ENCODE measurements at places on chromosomes 1 and 21.

- peak; percentile 78 for DNase-seq
Measured at GRCh38 chr1:12179111-12179519, 12.3 kb downstream of the TNFRSF1B start.

DNA sequence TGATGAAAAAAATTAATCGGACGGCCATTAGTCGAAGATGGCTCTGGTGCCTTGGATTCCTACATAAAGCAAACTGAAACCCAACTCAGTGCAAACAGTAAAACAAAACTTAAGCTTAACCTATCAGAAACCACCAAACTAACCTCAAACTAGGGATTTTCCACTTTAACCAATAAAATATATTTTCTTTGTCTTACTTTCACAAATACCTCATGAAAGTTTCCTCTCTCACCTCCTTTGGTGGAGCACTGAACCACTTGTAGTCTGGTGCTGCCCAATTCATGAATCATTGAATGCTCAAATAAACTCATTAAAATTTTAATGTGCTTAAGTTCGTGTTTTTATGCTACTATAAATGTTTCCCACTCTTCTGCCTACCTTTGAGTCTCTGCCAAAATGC, 7.0 kb downstream of the ADORA3 start:
- peak; percentile 36 for DNase-seq

- peak; percentile 17 for DNase-seq
Measured at GRCh38 chr1:8816831-8817411, 519 bp downstream of the RERE start.

- no peak for DNase-seq
Measured at GRCh38 chr1:2602311-2602835, 15.8 kb downstream of the PRXL2B start.

DNA sequence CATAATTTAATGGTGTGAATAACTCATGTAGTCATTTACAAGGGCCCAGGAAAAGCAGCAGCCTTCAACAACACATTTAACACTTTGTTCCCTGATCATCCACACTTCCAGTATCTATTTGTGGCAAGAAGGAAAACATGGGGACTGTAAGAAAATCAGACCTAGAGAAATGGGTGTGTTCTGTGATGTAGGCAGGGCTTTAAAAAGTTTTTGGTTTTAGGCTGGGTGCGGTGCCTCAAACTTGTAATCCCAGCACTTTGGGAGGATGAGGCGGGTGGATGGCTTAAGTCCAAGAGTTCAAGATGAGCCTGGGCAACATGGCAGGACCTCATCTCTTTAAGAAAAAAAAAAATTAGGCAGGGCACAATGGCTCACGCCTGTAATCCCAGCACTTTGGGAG, 14.2 kb upstream of the WDR47 start:
- DNase-seq: no peak

GRCh38 chr1:223444411-223444810, 51.2 kb downstream of the CCDC185 start:
- DNase-seq: no peak

DNA sequence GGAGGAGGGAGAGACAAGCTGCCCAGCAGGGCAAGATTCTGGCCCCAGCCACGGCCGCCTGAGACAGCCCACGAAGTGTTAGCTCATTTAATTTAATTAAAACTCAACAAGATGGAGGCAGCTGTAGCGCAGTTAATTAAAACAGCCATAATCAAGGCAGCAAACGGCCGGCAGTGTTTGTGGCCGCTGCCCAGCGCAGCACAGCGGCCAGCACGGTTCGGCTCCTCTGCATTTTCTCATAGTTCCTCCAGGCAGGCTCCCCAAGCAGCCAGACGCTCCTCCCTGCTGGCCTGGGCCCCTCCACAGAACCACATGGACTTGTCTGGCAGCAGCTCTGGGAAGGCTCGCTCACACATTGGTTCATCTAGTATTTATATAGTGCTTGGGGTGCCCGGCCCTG, 40.0 kb downstream of the PTPRF start:
- no peak for DNase-seq

DNA sequence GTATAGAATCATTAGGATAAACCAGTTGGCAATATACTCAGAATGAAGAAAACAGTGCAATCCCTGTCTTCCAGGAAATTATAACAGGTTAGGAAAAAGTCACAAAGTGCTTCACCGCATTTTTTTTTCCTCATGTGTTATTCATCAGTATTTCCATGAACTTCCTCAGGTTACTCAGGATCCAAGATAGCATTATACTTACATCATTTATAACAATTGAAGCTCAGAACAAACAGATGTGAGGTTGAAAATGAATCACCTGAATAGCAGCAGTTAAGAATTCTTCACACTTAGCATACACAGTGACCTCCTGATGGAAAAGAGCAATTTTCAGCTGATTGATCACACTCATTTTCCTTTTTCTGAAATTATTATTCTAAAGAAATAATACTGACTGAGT, 1040.7 kb upstream of the B3GALT2 start:
- no peak for DNase-seq

GRCh38 chr1:93604411-93604810, 77.2 kb downstream of the BCAR3 start:
- DNase-seq: no peak

- DNase-seq: no peak
Measured at GRCh38 chr1:78918157-78918556, 88.4 kb downstream of the ADGRL4 start.

DNA sequence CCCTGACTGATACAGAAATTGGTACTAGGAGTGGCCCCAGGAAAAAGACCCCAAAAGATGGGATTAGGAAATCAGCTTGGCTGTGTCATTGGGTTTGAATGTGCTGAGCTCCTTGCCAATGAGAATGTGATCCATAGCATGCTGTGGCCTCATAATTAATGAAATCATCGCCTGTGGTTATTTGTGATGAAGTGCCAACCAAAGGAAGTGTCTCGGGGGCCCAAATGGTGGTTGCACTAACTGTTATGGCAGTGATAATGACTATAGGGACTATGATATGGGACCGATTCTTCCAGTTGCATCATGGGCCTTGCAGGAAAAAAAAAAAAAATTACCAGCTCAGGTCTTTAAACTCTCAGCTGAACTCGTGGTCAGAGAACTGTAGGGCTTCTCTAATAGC, 15.4 kb upstream of the ZDHHC18 start:
- no peak for DNase-seq

GRCh38 chr1:18580691-18581419, 49.8 kb upstream of the PAX7 start:
- no peak for DNase-seq

DNA sequence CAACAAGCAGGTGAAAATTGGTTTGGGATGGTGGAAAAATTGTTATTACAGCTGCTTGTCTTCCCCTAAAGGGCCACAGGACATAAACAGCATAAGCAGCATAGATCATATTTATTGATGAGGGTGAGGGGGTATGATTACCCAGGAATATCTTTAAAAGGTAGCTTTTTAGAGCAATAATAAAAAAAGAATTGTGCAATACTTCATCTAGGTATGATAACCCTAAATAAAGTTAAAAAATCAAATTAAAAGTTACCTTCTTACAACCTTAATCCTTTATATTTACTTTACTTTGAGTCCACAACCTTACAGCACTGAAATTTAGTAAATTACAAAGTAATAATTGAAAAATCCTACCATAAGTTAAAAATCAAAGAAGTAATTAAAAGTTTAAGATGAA, 653.3 kb upstream of the RGS18 start:
- no peak for DNase-seq

GRCh38 chr1:161954466-161954865, 69.2 kb downstream of the OLFML2B start:
- no peak for DNase-seq

DNA sequence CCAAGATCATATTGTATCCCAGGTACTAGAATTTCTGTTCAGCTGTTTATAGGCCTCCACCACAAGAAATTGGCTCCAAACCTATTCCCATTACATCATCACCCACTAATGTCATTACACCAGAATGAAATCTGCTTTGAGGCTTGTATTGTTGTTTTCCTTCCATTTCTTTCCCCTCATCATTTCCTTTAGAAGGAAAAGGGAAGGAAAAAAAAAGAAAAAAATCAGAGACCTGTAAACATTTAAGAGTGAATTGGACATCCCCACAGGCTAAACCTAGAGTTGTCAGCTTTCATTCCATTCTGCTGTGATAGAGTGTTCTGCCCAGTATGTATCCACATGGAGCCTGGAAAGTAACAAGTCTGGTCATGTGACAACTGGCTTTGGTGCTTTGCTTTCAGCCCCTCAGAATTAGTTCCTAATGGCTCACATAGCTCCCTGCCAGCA, 44.6 kb downstream of the NFYC start:
- no peak for DNase-seq

GRCh38 chr1:178188306-178188705, 94.4 kb downstream of the RASAL2 start:
- DNase-seq: peak; percentile 73

GRCh38 chr1:112723511-112723839, 8.3 kb upstream of the PPM1J start:
- no peak for DNase-seq

- DNase-seq: no peak
Measured at GRCh38 chr1:109475261-109475660, 8.4 kb upstream of the ATXN7L2 start.

DNA sequence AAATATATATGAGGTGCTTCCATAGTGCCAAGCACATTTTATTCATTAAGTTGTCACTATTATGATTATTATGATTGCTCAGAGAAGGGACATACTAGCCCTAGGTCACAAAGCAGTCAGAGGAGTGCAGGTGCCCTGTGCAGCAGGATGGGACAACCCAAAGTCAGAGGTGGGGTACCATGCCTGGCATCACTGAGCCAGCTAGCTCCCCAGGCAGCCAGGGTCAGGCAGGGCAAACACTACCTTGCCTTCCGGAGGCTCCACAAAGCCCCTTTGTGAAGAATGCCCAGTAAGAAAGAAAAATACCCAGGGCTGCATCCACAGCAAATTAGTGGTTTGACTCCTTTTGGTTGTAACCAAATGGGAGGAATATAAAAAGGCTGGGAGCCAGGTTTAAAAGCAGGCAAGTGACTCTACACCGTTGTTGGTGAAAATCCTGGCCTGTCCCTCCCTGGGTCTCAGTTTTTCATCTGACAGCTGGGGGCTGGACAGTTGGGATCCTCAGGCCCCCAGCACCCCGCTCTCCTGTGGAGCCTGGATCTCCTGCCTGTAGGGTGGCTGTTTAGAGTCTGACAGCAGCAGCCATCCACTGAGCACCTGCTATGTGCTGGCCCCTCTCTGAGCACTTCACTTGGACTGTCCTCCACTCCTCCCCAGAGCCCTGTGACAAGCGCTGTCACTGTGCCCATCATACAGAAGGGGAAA, 98.8 kb downstream of the GLIS1 start:
- no peak for DNase-seq

GRCh38 chr1:247298124-247298481, 33.6 kb downstream of the ZNF496 start:
- DNase-seq: no peak

GRCh38 chr1:193433599-193433998, 247.2 kb upstream of the B3GALT2 start:
- DNase-seq: no peak

GRCh38 chr1:6513320-6513801, 21.9 kb upstream of the PLEKHG5 start:
- no peak for DNase-seq

DNA sequence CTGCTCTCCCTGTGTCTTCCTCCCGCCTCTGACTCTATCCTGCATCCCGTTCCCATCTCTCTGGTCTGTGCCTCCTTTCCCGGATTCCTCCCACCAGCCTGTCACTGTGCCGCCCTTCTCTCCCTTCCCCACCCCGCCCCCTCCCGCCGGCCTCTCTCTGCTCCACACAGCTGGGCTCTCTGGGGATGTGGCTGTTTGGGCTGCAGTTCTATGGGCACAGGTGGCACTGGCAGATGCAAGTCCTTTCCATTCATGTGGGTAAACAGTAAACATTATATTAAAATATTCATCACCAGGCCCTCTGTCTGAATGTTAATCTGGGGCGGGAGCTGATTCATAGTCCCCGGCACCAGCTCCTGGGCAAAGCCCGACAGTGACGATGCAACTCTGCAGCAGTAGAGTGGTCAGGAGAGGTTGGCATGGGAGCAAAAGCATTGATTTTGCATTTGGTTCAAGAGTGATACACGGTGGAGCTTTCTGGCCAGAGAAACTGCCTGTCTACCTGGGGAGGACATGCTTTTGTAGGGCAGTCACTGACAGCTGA, 249.3 kb downstream of the TNR start:
- no peak for DNase-seq

GRCh38 chr1:244861683-244862082, 2.7 kb downstream of the HNRNPU start:
- DNase-seq: no peak

DNA sequence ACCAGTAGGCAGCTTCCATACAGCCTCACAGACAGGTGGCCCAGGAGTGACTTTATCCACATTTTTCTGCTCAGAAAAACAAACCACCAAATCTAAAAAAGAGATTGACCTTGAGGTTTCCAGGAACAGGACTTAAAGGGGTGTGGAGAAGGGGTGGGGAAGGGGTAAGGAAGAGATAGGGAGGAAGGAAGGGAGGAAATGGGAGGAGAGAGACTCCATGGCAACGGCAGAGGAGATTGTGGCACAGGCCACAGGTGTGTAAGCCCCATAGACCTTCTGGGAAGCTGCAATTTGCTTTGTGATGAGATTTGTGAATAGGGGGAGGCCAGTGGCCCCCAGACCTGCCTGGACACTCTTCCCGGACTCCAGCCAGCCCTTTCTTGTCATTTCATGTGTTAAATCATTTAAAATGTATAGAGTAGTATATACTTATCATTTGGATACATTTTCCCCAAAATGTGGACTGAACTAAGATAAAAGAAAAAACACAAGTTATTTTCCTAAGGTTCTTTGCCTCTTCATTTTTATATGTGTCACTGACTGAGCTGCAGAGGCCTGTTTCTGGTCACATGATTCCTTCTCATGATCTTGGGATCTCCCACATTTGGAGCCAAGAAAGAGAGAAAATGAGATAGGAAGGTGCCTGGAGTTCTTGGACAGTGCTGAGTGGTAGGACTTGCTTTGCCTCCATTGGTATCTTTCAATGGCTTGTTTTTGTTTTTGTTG, 55.5 kb downstream of the CLIC6 start:
- no peak for DNase-seq

DNA sequence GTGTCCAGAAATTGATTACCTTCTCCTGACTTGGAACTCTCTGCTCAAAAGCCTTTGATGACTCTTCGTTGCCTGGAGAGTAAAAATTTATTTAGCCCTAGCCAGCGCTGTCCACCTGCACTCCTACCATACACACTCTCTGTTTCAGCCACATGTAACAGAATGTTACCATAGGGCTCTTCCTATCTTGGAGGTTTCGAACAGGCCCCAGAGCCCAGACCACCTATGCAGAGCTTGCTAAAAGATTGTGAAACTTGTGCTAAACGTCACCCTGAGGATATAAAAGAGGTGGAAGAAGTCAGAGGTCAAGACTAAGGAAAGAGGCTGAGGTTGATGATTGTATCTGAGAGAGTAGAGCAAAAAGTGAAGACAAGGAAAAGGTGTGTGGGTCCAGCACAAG, 237.0 kb upstream of the HOOK1 start:
- no peak for DNase-seq

- DNase-seq: no peak
Measured at GRCh38 chr1:119467857-119468668, 38.9 kb upstream of the HSD3B1 start.
